Cardiac muscle cell (in vitro differentiated cells and primary cell): ENCODE measurements at places on chromosomes 11 and 22. TPM values are rescaled to one million over a fixed set of nuclear protein-coding genes. Genes with fewer than 3 reads are reported as not detected.
A peak's percentile ranks its signal among the peaks of the same experiment; 100 is the strongest.

- no peaks in the 10 kb centered on the region for H3K27me3 ChIP-seq
- H3K36me3 ChIP-seq: peaks cover 71% of the 10 kb centered on the region
- no peak overlapping the region for H3K4me3 ChIP-seq
- no peak overlapping the region for H3K27ac ChIP-seq
Observed at GRCh38 chr22:38724926-38725571, 19.3 kb downstream of the GTPBP1 start.

DNA sequence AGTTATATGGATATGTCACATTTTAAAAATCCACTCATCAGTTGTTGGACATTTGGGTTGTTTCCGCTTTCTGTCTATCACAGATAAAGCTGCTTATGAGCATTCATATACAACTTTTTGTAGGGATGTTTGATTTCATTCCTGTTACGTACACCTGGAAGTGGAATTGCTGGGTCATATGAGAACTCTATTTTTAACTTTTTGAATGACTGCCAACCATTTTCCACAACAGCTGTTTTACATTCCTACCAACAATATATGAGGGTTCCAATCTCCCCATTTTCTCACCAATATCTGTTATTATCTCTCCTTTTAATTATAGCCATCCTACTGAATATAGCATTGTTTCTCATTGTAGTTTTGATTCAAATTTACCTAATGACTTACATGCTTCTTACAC lies 172.0 kb downstream of the UVRAG start:
- peaks cover 14% of the 10 kb centered on the region for H3K4me1 ChIP-seq
- peak; percentile 12 for DNase-seq
- peaks cover 13% of the 10 kb centered on the region for H3K36me3 ChIP-seq
- no peak overlapping the region for H3K4me3 ChIP-seq

The XKR3 gene
- total RNA-seq: not detected in 2 replicates

The DGCR6 gene
- 22.3 and 26.2 TPM in 2 replicates for total RNA-seq

- H3K36me3 ChIP-seq: no peaks in the 10 kb centered on the region
- H3K4me1 ChIP-seq: peaks cover 3% of the 10 kb centered on the region
- no peak for DNase-seq
- H3K27me3 ChIP-seq: no peaks in the 10 kb centered on the region
Observed at GRCh38 chr11:112115386-112115785, 28.7 kb downstream of the SDHD start.

DNA sequence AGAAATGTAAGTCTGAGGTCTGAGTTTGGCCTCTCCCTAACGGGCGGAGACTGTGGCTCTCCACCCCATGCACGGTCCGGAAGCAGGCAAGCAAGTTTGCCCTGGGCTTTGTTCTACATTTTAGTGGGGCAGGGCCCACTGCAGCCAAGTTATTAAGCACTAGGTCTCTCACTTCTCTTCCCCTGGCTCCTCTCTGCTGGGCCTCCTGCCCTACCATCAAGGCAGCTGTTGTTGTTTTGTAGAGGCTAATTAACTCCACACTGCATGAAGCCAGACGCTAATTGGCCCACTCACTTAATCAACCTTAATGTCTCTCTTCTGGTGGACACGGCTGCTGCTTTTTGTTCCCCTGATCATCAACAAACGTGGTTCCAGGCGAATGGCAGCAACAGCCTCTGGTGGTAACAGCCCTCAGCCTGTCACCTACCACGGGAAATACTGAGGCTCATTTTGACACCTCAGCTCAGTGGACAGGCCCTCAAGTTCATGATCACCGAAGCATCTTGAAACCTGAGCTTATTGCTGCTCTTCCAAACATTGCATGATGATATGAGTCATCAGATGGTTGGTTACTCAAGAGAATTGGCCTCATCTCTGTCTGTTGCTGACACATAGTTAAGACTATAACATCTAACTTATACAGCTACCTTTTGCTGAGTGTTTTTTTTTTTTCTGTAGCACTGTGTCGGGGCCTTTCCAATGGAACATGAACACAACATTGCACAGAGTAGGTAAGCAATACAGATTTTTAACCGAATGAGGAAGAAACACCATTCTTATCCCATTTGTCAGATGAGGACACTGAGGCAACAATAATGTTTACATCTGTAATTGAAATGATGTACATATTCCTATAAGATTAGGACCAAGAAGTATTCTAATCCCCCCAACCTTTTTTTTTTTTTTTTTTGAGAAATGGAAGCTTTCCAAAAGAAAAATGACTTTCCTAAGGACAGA lies 20.8 kb upstream of the LMO2 start:
- H3K4me3 ChIP-seq: no peak overlapping the region
- no peaks in the 10 kb centered on the region for H3K4me1 ChIP-seq
- no peaks in the 10 kb centered on the region for H3K36me3 ChIP-seq
- H3K27ac ChIP-seq: no peak overlapping the region
- no peaks in the 10 kb centered on the region for H3K27me3 ChIP-seq
- DNase-seq: peak; percentile 84

- no peak overlapping the region for H3K4me3 ChIP-seq
- peaks cover 56% of the 10 kb centered on the region for H3K27me3 ChIP-seq
- H3K27ac ChIP-seq: no peak overlapping the region
- H3K4me1 ChIP-seq: peaks cover 11% of the 10 kb centered on the region
Observed at GRCh38 chr11:126597041-126597440, 241.6 kb downstream of the ST3GAL4 start.

GRCh38 chr11:19949606-19950005 lies 210.7 kb downstream of the DBX1 start:
- no peak overlapping the region for H3K4me3 ChIP-seq
- no peak for DNase-seq
- H3K27me3 ChIP-seq: no peaks in the 10 kb centered on the region

The CHRM1 gene
- 1.3 and 1.4 TPM in 2 replicates for total RNA-seq

- H3K36me3 ChIP-seq: no peaks in the 10 kb centered on the region
- no peak overlapping the region for H3K27ac ChIP-seq
- H3K4me3 ChIP-seq: no peak overlapping the region
- no peak for DNase-seq
Observed at GRCh38 chr11:127058524-127058923, 58.0 kb upstream of the KIRREL3 start.

- peak overlapping the region; percentile 58 for H3K27ac ChIP-seq
- no peak overlapping the region for H3K4me3 ChIP-seq
- H3K36me3 ChIP-seq: no peaks in the 10 kb centered on the region
- H3K27me3 ChIP-seq: no peaks in the 10 kb centered on the region
- H3K4me1 ChIP-seq: peaks cover 26% of the 10 kb centered on the region
- DNase-seq: no peak
Observed at GRCh38 chr11:66112041-66112491, 42.0 kb downstream of the PACS1 start.

DNA sequence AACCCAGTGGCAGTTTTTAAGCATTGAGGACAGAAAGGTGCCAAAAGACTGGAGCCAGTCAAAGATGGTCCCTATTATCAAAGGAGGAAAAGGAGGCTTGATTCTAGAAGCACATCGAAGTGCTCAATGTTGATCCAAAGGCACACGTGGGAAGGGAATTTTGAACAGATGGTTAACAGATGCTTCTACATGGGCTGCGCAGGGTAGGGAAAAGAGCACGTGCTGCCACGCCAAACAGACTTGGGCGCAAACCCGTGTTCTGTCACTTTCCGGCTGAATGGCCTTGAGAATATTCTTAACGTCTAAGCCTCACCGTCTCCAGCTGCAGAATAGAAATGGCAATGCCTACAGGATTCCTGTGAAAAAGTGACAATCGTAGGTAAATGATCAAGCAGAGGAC lies 217.9 kb upstream of the MTNR1B start:
- H3K27ac ChIP-seq: no peak overlapping the region
- H3K27me3 ChIP-seq: peaks cover 2% of the 10 kb centered on the region
- H3K36me3 ChIP-seq: no peaks in the 10 kb centered on the region
- no peak for DNase-seq
- H3K4me3 ChIP-seq: no peak overlapping the region

GRCh38 chr22:36077271-36077670 lies 48.6 kb upstream of the RBFOX2 start:
- no peak for DNase-seq
- H3K27ac ChIP-seq: no peak overlapping the region

The PRODH gene
- 2.1 and 7.1 TPM in 2 replicates for total RNA-seq

The NLRP6 gene
- not detected in 2 replicates for total RNA-seq

DNA sequence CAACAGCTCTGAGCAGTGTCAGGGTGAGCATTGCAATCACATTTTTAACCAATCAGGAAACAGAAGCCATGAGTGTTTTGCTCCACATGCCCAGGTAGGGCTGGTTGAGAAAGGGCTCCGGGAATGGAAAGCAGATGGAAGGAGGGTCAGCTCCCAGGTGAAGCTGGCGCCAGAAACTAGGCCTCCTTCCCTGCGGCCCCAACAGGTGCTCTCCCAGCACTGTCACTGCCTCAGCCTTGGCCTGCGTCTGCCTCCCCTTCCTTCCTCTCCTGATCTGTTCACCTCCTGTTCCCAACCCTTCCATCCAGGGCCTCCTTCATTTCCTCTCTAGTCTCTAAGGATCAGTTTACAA lies 4.6 kb upstream of the VSIG10L2 start:
- H3K27me3 ChIP-seq: no peaks in the 10 kb centered on the region
- no peaks in the 10 kb centered on the region for H3K36me3 ChIP-seq
- H3K4me3 ChIP-seq: no peak overlapping the region
- no peak overlapping the region for H3K27ac ChIP-seq

DNA sequence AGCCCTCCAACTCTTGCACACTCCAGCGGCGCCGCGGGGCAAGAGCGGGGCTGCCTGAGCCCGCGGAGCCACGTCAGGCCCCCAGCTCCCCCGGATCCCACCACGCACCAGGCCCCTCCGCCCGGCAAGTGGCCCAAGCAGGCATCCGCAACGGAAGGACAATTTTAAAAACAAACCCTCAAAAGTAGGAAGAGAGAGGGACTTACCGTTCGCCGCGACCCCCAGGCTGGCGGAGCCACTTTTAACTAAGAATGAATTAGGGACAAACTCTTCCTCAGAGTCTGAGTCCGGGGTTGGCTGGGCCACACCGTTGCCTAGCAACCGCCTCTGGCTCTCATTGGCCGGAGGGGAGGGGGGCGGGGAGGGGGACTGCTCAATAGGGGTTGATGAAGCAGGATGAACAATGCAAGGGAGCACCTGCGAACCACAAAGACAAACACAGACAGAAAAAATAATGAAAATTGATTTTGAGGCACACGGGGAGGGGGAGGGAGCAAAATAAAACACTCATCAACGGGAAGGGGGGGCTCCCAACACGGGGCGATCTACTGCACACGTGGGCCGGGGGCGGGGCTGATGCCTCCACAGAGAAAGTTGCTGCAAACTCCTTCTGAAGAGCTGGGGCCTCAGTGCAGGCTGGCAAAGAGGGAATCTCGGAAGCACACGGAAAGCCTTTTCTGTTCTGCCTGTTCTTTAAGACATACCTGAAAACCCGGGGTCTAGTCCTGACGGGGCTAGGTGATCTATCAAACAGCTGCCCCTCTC lies 387.5 kb upstream of the NARS2 start:
- peak; percentile 67 for DNase-seq
- H3K36me3 ChIP-seq: no peaks in the 10 kb centered on the region
- peaks cover 8% of the 10 kb centered on the region for H3K4me1 ChIP-seq
- no peak overlapping the region for H3K27ac ChIP-seq
- H3K4me3 ChIP-seq: peak overlapping the region; percentile 43

DNA sequence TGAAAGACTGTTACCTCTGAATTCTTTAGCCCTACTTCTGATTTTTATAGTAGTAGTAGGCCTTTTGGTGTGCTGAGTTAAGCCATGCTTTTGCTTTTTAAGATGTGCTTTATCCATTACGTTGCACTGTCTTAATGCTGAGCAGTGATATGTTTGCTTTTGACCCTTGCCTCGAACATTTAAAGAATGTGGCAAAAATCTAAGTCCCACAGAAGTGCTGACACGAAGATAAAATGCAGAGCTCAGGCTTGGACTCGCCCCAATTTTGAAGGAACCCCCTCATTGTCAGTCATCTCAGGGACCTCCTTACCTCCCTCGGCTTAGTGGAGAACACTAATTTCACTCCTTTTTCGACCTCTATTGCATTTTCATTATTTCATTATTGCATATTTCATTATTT lies 272.9 kb downstream of the DDX10 start:
- peaks cover 5% of the 10 kb centered on the region for H3K36me3 ChIP-seq
- H3K27ac ChIP-seq: peak overlapping the region; percentile 16
- H3K27me3 ChIP-seq: no peaks in the 10 kb centered on the region
- H3K4me3 ChIP-seq: no peak overlapping the region
- H3K4me1 ChIP-seq: peaks cover 21% of the 10 kb centered on the region

GRCh38 chr11:113991170-113991569 lies 16.3 kb downstream of the HTR3A start:
- no peaks in the 10 kb centered on the region for H3K36me3 ChIP-seq
- no peaks in the 10 kb centered on the region for H3K4me1 ChIP-seq
- peaks cover 27% of the 10 kb centered on the region for H3K27me3 ChIP-seq
- H3K4me3 ChIP-seq: no peak overlapping the region

GRCh38 chr11:114679505-114679904 lies 1.2 kb downstream of the NXPE2 start:
- H3K4me3 ChIP-seq: no peak overlapping the region
- H3K27ac ChIP-seq: no peak overlapping the region
- peaks cover 6% of the 10 kb centered on the region for H3K4me1 ChIP-seq
- no peak for DNase-seq
- H3K27me3 ChIP-seq: no peaks in the 10 kb centered on the region

The RAB36 gene
- total RNA-seq: 2.9 and 3.7 TPM in 2 replicates

GRCh38 chr11:35919244-35919643 lies 24.6 kb upstream of the LDLRAD3 start:
- no peak overlapping the region for H3K27ac ChIP-seq
- H3K27me3 ChIP-seq: no peaks in the 10 kb centered on the region
- no peaks in the 10 kb centered on the region for H3K4me1 ChIP-seq

The OR4A16 gene
- not detected in 2 replicates for total RNA-seq

GRCh38 chr22:31614781-31615490 lies 47.1 kb downstream of the PISD start:
- H3K4me3 ChIP-seq: no peak overlapping the region
- peak overlapping the region; percentile 59 for H3K27ac ChIP-seq
- H3K27me3 ChIP-seq: no peaks in the 10 kb centered on the region
- H3K36me3 ChIP-seq: no peaks in the 10 kb centered on the region

DNA sequence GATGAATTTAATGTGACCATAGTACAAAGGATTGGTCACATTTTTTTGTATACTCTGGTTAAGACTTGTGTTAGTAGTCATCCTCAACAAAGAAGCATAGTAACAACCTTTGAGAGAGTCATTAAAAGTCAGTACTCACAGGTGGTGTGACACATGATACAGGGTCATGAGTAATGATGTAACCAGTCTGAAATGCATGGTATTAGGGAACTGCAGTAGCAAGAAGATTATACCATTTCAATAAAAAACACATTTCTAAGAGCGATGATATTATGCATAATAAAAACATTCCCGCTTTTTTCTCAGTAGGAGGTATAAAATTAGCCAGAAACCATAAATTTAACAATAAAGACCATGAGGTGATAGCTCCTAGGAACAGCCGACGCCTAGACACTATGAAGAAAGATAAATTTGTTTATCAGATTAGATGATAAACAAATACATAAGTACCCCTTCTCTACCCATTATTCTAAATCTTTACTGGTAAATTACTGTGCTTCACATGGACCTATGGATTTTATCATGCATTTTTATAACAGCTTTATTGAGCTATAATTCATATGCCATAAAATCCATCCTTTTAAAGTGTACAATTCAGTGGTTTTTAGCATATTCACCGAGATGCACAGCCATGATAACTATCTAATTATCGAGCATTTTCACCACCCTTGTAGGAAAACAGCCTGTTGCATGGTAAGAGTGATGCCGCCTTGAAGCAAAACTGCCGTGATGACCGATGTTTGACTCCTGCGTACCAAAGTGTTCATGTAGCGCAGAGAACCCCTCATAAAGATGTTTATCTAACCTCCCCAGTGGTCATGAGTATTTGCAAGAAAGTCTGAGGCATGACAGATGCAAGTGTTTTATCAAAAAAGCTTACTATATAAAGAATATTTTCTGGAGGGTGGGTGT lies 41.8 kb downstream of the TMPRSS5 start:
- DNase-seq: no peak
- H3K27me3 ChIP-seq: no peaks in the 10 kb centered on the region
- no peak overlapping the region for H3K4me3 ChIP-seq
- no peak overlapping the region for H3K27ac ChIP-seq

The CDC45 gene
- total RNA-seq: 7.6 and 9.1 TPM in 2 replicates

The CCDC116 gene
- total RNA-seq: 0.57 and 0.70 TPM in 2 replicates
